Hair follicular keratinocyte (primary cell): ENCODE measurements at places on chromosomes 5 and 9. TPM values are rescaled to one million over a fixed set of nuclear protein-coding genes. Genes with fewer than 3 reads are reported as not detected.

PHPT1 gene
- 127 and 150 TPM in 2 replicates for total RNA-seq

SPINK14 gene
- total RNA-seq: not detected in 2 replicates

HNRNPA0 gene
- total RNA-seq: 7.2 and 8.9 TPM in 2 replicates

DMRTA1 gene
- total RNA-seq: 0.62 and 0.84 TPM in 2 replicates

HAND1 gene
- total RNA-seq: not detected in 2 replicates

BTNL9 gene
- total RNA-seq: not detected in 2 replicates

GPX8 gene
- total RNA-seq: 28.5 and 40.4 TPM in 2 replicates

LCN1 gene
- not detected in 2 replicates for total RNA-seq

RHOBTB3 gene
- 0.39 and 2.2 TPM in 2 replicates for total RNA-seq

TAF11L10 gene
- not detected in 2 replicates for total RNA-seq

SPATA9 gene
- not detected in 2 replicates for total RNA-seq

ABCA2 gene
- total RNA-seq: 0.95 and 5.2 TPM in 2 replicates

HMMR gene
- total RNA-seq: 16.2 and 46.7 TPM in 2 replicates

PCDHB3 gene
- under 0.01 TPM in 1 of 2 replicates, not detected in the other for total RNA-seq

SUSD3 gene
- 2.1 and 3.1 TPM in 2 replicates for total RNA-seq

SNAPC4 gene
- 7.6 and 10.5 TPM in 2 replicates for total RNA-seq

AK6 gene
- 27.9 and 29.8 TPM in 2 replicates for total RNA-seq

PCDHGB3 gene
- total RNA-seq: 0.31 and 0.46 TPM in 2 replicates

STC2 gene
- 63.4 and 110 TPM in 2 replicates for total RNA-seq

GABRP gene
- total RNA-seq: not detected in 2 replicates

NR6A1 gene
- 0.27 and 0.47 TPM in 2 replicates for total RNA-seq

HTR4 gene
- not detected in 2 replicates for total RNA-seq

IFNA4 gene
- not detected in 2 replicates for total RNA-seq

PTPN3 gene
- 14.8 and 22.1 TPM in 2 replicates for total RNA-seq
